ENCODE measurements at places on chromosomes 5 and 9.

GRCh38 chr9:97905228-97905627 is 17.1 kb downstream of the TRMO start:
- no peak for DNase-seq

- no peak for DNase-seq
Observed at GRCh38 chr5:152674403-152674802, 269.3 kb upstream of the NMUR2 start.

- DNase-seq: no peak
Observed at GRCh38 chr5:43312076-43312661, 1.0 kb downstream of the HMGCS1 start.

DNA sequence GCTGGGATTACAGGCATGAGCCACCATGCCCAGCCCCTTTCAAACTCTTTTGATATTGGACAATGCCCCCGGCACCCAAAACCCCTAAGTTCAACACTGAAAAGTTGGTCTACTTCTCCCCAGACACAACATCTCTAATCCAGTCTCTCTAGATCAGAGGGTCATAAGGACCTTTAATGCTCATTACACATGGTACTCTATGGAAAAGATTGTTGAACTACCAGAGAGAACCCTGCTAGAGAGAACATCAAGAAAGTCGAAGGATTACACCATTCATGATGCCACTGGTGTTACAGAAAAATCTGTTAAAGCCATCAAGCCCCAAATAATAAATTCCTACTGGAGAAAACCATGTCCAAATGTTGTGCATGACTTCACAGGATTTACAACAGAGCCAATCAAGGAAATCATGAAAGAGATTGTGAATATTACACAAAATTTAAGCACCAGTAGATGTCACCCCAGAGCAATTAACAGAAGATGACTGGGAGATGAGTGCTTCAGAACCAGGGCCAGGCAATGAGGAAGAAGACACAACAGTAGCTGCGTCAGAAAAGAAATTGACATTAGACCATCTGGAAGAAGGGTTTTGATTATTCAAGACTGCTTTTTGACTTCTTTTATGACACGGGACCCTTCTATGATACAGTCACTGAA is 28.3 kb upstream of the NIPAL4 start:
- DNase-seq: peak; percentile 75

Measured in fibroblast of the aortic adventitia (primary cell).